ENCODE measurements at places on chromosomes 5 and 9. TPM values are rescaled to one million over a fixed set of nuclear protein-coding genes. Genes with fewer than 3 reads are reported as not detected.

- DNase-seq: no peak
- no peaks in the 10 kb centered on the region for H3K36me3 ChIP-seq
- no peaks in the 10 kb centered on the region for H3K27me3 ChIP-seq
- H3K4me1 ChIP-seq: no peaks in the 10 kb centered on the region
- H3K27ac ChIP-seq: no peak overlapping the region
These were observed 122.5 kb upstream of the GRIN3A start for GRCh38 chr9:101860920-101861319.

- no peak for DNase-seq
- no peak overlapping the region for H3K4me3 ChIP-seq
- peaks cover 4% of the 10 kb centered on the region for H3K27me3 ChIP-seq
- H3K27ac ChIP-seq: no peak overlapping the region
These were observed 98.4 kb upstream of the CAST start for GRCh38 chr5:96563816-96564215.

GRCh38 chr5:77366717-77367500 is 125.2 kb downstream of the WDR41 start:
- no peaks in the 10 kb centered on the region for H3K4me1 ChIP-seq
- no peaks in the 10 kb centered on the region for H3K36me3 ChIP-seq
- no peak overlapping the region for H3K27ac ChIP-seq
- no peaks in the 10 kb centered on the region for H3K27me3 ChIP-seq
- no peak for DNase-seq

DNA sequence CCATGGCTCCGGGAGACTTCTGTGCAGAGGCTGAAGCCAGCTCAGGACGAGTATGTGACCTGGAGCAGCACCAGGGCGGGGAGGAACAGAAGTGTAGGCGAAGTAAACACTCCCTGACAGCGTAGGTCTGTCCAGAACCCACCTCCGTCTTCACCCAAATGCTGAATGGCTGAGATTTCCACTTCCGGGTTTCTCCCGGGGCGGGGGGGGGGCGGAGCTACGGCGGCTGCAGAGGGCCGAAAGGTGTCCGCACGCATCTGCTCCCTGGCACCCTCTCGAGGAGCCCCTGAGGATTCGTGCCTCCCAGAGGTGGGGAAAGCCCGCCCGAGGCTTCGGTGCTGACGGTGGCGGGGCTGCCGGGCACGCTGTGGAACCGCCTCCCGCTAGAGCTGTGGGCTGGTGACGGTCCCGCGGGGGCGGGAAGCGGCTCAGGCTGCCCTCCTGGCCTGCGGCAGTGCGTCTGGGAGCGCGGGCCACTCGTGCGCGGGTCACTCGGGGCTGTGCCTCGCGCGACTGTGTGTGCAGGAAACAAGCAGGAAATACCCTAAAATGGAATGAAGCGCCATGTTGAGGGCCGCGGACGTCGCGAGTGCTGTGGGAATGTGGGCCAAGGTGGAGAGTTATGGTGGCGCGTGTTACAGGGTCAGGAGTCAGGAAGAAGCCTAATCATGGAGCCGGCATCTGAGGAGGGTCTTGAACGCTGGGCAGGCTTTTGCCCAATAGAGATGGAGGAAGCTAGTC is 1425.4 kb downstream of the FOXD4L5 start:
- no peaks in the 10 kb centered on the region for H3K36me3 ChIP-seq
- DNase-seq: peak; percentile 50
- H3K27me3 ChIP-seq: no peaks in the 10 kb centered on the region
- no peaks in the 10 kb centered on the region for H3K4me1 ChIP-seq
- no peak overlapping the region for H3K27ac ChIP-seq

GRCh38 chr9:33447799-33448553 is 583 bp upstream of the AQP3 start:
- no peaks in the 10 kb centered on the region for H3K27me3 ChIP-seq
- no peak overlapping the region for H3K27ac ChIP-seq
- no peak for DNase-seq
- H3K4me1 ChIP-seq: peaks cover 14% of the 10 kb centered on the region
- H3K4me3 ChIP-seq: peak overlapping the region; percentile 67

- H3K27ac ChIP-seq: no peak overlapping the region
- DNase-seq: no peak
- H3K27me3 ChIP-seq: no peaks in the 10 kb centered on the region
These were observed 53.8 kb downstream of the GCNT1 start for GRCh38 chr9:76512826-76513225.

DNA sequence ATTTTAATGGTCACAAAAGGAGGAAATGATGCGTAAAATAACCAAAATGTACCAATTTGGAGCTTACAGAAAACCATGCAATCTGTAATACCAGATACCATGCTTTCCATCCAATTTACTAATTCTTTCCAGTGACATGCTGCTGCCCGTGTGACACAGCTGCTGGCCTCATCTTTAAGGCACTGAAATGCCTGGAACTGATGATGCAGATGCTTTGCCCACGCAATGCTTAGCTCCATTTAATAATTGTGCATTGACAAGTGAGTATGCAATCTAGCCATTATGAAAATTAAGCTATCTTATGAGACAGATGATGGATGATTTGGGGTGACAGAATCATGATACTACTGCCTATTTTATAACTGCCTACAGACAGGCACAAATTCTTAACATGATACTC is 169.2 kb upstream of the CTNND2 start:
- H3K4me3 ChIP-seq: no peak overlapping the region
- no peaks in the 10 kb centered on the region for H3K4me1 ChIP-seq
- H3K27ac ChIP-seq: no peak overlapping the region
- DNase-seq: no peak
- H3K27me3 ChIP-seq: no peaks in the 10 kb centered on the region

DNA sequence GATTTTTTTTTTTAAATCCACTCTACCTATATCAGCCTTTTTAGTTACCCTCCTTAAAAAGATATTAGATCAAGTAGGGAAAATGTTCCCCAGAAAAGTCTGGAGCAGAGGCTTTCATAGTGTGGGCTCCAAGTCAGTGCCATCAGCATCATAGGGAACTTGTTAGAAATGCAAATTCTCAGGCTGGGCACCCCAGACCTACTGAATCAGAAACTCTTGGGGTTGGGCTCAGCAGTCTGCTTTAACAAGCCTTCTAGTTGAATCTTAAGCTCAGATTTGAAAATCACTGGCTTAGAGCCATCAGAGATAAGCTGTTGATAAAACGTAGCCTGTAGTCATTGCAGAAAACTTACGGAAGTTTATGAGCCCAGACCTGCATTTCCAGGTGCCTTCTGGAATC is 140.1 kb downstream of the TMEM38B start:
- H3K27me3 ChIP-seq: no peaks in the 10 kb centered on the region
- no peak overlapping the region for H3K4me3 ChIP-seq
- no peak overlapping the region for H3K27ac ChIP-seq
- no peak for DNase-seq
- H3K4me1 ChIP-seq: peaks cover 11% of the 10 kb centered on the region
- H3K36me3 ChIP-seq: no peaks in the 10 kb centered on the region

- DNase-seq: no peak
- H3K4me3 ChIP-seq: no peak overlapping the region
- no peaks in the 10 kb centered on the region for H3K4me1 ChIP-seq
- no peaks in the 10 kb centered on the region for H3K27me3 ChIP-seq
- H3K27ac ChIP-seq: no peak overlapping the region
These were observed 1651.5 kb downstream of the EFNA5 start for GRCh38 chr5:106019261-106019660.

- no peaks in the 10 kb centered on the region for H3K27me3 ChIP-seq
- no peak overlapping the region for H3K27ac ChIP-seq
- H3K36me3 ChIP-seq: peaks cover 3% of the 10 kb centered on the region
- no peak for DNase-seq
- no peaks in the 10 kb centered on the region for H3K4me1 ChIP-seq
- no peak overlapping the region for H3K4me3 ChIP-seq
These were observed 15.1 kb downstream of the KIF27 start for GRCh38 chr9:83906144-83906543.

GRCh38 chr5:74685979-74686631 is 1.1 kb downstream of the HEXB start:
- peak overlapping the region; percentile 85 for H3K4me3 ChIP-seq
- H3K36me3 ChIP-seq: no peaks in the 10 kb centered on the region
- H3K27ac ChIP-seq: peak overlapping the region; percentile 88
- no peak for DNase-seq
- H3K4me1 ChIP-seq: peaks cover 23% of the 10 kb centered on the region
- no peaks in the 10 kb centered on the region for H3K27me3 ChIP-seq

- H3K4me1 ChIP-seq: no peaks in the 10 kb centered on the region
- no peaks in the 10 kb centered on the region for H3K36me3 ChIP-seq
- no peak overlapping the region for H3K4me3 ChIP-seq
- H3K27me3 ChIP-seq: no peaks in the 10 kb centered on the region
- DNase-seq: no peak
These were observed 652.2 kb upstream of the RGMB start for GRCh38 chr5:98121036-98121936.

DNA sequence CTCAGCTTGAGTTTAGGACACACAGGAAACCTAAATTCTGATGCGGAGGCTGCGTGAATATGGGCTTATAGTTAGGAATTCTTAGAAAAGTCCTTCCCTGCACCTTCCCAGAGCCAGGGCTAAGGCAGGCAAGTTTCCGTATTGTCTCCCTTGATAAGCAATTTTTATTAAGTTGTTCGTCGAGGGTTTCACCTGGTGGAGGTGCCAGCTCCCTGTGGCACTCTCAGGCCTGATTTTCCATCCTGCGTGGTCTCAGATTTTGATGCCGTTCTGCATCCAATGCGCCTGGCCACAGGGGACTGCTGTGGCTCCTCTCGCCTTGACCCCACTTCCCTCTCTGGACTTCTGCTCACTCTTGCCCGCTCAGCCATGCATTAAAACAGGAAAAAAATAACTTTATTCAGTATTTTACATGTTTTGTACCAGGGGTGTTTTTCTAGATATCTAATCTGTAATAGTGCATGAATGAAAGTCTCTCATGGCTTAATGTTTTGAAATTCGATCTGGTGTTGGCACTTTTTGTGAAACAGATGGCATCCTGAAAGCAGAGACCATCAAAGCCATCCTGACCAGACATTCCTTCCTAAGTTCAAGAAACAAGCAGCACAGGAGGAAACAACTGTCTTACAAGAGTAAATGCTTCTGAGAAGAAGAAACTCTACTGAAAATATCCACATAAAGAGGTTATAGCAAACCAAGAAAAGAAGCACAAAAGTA is 50.7 kb downstream of the TRIP13 start:
- H3K27me3 ChIP-seq: peaks cover 9% of the 10 kb centered on the region
- no peak overlapping the region for H3K4me3 ChIP-seq
- H3K27ac ChIP-seq: no peak overlapping the region
- DNase-seq: no peak
- H3K36me3 ChIP-seq: no peaks in the 10 kb centered on the region

PCDHA9 gene
- total RNA-seq: 0.04 TPM

SLC6A7 gene
- not detected for total RNA-seq

ABLIM3 gene
- 34.3 TPM for total RNA-seq

DNAH5 gene
- total RNA-seq: 0.36 TPM

CCL27 gene
- total RNA-seq: 0.25 TPM

ARID3C gene
- total RNA-seq: 0.16 TPM

TTC23L gene
- not detected for total RNA-seq
